ENCODE measurements at places on chromosomes 1 and 21.

- no peak for DNase-seq
These were observed 64.9 kb upstream of the ARTN start for GRCh38 chr1:43868741-43869067.

GRCh38 chr1:47935856-47936255 is 61.3 kb downstream of the TRABD2B start:
- no peak for DNase-seq

DNA sequence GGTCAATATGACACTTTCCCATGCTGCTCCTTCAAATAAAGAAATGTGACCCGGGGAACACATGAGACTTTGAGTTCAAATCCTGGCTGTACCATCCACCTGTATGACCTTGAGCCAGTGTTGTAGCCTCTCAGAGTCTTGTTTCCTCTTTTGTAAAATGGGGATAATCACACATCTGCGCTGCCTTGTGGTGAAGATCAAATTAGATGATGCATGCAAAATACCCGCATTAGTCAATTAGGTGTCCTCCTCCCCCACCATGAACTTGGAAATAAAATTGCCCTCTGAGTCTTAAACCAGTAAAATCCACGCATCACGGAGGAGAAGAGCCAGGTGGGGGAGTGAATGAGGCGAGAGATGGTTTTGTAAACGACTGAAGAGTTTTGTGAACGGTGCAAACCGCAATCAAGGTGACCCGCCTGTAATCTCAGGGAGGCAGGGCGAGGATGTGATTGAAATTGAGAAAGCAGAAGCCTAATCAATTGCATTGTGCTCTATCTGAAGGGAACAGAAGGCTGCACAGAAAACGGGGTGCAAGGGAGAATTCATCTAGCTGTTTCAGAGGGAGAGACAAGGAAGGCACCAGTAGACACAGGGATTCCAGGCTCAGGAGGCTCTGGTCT is 5.8 kb upstream of the AHDC1 start:
- no peak for DNase-seq

DNA sequence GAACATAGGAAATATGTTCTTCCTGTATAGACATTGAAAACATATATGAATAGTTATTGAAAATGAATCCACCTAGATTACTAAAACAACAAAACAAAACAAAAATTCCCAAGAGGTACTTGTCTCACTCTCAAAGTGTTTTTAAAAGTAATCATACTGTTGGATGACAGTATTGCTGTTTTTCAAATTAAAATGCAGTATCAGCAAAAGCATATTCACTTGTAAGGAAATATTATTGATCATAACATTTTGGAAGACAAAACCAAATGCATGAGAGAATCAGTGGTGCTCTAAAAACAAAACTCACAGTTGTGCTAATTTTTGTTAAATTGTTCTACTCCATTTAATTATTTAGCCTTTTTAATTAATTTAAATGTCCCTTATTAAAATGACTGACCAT is 131.0 kb downstream of the COL11A1 start:
- no peak for DNase-seq

- no peak for DNase-seq
These were observed 72.0 kb downstream of the VCAM1 start for GRCh38 chr1:100791586-100791985.

DNA sequence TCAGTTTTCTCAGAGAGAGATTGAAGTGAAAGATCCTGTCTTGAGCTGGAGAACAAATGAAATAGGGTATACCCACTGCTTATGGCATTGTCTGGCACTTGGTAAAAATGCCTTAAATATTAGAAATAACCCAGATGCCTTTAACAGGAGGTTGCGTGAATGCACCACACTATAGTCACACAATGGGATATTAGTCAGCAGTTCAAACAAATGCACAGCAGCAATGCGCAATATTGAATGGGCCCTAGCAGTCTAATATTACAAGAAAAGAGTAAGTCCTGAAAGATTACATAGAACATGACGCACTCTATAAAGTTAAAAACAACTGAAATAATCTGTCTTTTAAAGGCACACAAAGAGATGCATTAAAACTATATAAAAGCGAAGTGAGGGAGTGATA is 161.1 kb downstream of the EDEM3 start:
- no peak for DNase-seq

GRCh38 chr1:198678301-198678836 is 39.5 kb downstream of the PTPRC start:
- DNase-seq: peak; percentile 76

GRCh38 chr1:43688594-43689000 is 18.7 kb upstream of the ST3GAL3 start:
- DNase-seq: no peak

DNA sequence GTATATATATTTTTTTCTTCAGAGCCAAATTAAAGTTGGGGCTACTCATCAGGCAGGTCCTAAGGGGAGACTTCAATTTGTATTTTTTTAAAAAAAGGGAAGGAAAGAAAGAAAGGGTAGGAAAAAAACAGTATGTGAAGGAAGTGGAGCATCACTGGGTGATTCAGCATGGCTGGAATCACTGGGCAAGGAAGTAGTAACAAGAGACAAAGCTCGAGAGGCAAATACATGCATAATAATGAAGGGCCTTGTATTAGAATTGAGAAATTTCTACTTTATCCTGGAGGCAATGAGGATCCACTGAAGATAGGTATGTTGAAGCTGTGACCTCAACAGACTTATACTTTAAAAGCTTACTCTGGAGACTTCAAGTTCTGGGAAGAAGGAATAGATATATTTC is 184.4 kb downstream of the COQ8A start:
- DNase-seq: no peak

Measured in central memory CD4-positive, alpha-beta T cell (primary cell).